ENCODE measurements at places on chromosomes 4 and X. TPM values are rescaled to one million over a fixed set of nuclear protein-coding genes. Genes with fewer than 3 reads are reported as not detected.

GRCh38 chr4:133150486-133151340 is 1.6 kb downstream of the PCDH10 start:
- no peaks in the 10 kb centered on the region for H3K36me3 ChIP-seq
- peak overlapping the region; percentile 48 for H3K4me3 ChIP-seq
- H3K27me3 ChIP-seq, result peaks cover 69% of the 10 kb centered on the region
- H3K4me1 ChIP-seq, result no peaks in the 10 kb centered on the region

DNA sequence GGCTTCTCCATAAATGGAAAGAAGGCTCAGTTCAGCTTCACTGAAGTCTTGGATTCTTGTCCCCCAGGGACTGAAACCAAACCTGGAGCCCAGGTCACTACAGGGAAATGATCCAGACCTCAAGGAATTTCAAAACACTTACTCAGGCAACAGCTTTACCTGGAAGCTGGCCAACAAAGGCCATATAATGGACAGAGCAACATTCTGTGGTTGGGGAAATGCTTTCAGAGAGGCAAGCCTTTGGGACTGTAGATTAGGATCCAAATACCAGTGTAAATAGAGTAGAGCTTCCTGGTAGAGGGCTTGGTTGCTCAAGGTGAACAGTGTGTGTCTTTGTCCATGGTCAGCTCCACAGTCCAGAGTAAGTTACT is 57.0 kb upstream of the PROM1 start:
- H3K4me1 ChIP-seq, result peaks cover 23% of the 10 kb centered on the region
- no peak overlapping the region for H3K4me3 ChIP-seq
- peak; percentile 78 for DNase-seq
- no peaks in the 10 kb centered on the region for H3K27me3 ChIP-seq
- H3K36me3 ChIP-seq, result no peaks in the 10 kb centered on the region

DNA sequence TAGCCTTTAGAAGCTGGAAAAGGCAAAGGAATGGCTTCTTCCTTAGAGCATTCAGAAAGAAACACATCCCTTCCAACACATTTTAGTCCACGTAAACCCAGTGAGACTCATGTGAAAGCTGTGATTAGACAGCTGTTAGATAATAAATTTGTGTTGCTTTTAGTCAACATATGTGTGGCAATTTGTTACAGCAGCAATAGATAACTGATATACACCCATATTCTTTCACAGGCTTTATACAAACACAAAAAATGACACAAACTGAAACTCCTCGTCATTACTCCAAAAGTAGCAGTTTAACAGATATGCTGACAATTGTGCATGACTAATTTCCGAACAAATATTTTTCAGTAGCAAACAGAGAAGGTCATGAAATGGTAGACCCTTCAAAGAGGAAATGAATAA is 65.3 kb downstream of the ANTXR2 start:
- H3K4me1 ChIP-seq, result peaks cover 7% of the 10 kb centered on the region
- DNase-seq, result no peak
- no peaks in the 10 kb centered on the region for H3K27me3 ChIP-seq
- no peak overlapping the region for H3K4me3 ChIP-seq
- no peaks in the 10 kb centered on the region for H3K36me3 ChIP-seq

- no peak overlapping the region for H3K27ac ChIP-seq
- H3K27me3 ChIP-seq, result no peaks in the 10 kb centered on the region
- no peak overlapping the region for H3K4me3 ChIP-seq
These were observed 246.7 kb downstream of the DHX15 start for GRCh38 chr4:24337451-24338190.

Gene CLCN3
- polyA plus RNA-seq, result 11.0 TPM

GRCh38 chr4:111934314-111934713 is 210.9 kb upstream of the FAM241A start:
- no peak for DNase-seq
- no peaks in the 10 kb centered on the region for H3K27me3 ChIP-seq
- H3K36me3 ChIP-seq, result no peaks in the 10 kb centered on the region
- no peak overlapping the region for H3K27ac ChIP-seq
- no peaks in the 10 kb centered on the region for H3K4me1 ChIP-seq

DNA sequence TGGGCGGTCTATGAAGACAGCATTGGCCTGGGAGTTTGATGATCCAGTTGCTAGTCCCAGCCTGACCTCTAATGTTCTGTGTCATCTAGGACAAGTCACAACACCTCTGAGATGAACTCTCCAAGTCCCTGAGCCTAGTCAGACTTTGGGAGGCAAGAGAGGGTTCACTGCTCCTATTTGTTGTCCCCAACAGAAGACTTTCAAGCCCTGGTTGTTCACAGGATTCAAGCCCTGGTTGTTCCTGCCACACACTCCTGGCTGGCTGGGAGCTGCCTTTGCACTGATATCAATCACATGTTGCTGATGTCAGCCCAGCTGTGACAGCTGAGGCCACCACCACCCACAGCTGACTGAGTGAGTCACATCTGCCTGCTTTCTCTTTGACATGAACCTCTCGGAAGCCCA is 253.2 kb upstream of the RASGEF1B start:
- peaks cover 28% of the 10 kb centered on the region for H3K4me1 ChIP-seq
- H3K36me3 ChIP-seq, result no peaks in the 10 kb centered on the region
- no peak overlapping the region for H3K4me3 ChIP-seq
- no peaks in the 10 kb centered on the region for H3K27me3 ChIP-seq

Gene NXF2
- polyA plus RNA-seq, result not detected

GRCh38 chr4:56215141-56215783 is 172.0 kb downstream of the AASDH start:
- DNase-seq, result peak; percentile 41
- peaks cover 16% of the 10 kb centered on the region for H3K4me1 ChIP-seq
- no peak overlapping the region for H3K4me3 ChIP-seq
- no peaks in the 10 kb centered on the region for H3K27me3 ChIP-seq
- peak overlapping the region; percentile 79 for H3K27ac ChIP-seq
- no peaks in the 10 kb centered on the region for H3K36me3 ChIP-seq

Gene MBTPS2
- 9.3 TPM for polyA plus RNA-seq

Gene GLRA3
- polyA plus RNA-seq, result not detected

DNA sequence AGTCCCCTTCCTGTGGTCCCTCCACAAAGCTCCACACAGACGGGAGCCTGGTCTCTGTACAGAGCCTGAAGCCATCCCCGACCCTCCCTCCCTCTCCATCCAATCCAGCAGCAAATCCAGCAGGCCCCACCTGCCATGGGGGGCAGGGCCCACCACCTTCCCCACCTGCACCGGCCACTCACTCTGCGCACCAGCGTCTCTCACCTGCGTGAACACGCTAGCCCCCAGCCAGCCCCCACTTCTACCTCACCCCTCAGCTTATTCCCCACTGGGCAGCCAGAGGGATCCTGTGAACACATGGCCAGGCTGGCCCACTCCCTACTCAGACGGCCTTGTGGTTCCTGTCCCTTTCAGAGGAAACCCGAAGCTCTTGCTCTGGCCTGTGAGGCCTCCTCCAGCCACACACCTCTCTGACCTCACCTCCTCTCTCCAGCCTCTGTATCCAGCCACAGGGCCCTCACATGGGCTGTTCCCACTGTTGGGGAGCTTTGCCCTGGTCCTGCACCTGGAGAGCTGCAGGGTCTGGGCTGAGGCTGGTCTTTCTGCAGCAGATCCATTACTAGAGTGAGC is 70.9 kb downstream of the WFS1 start:
- no peaks in the 10 kb centered on the region for H3K36me3 ChIP-seq
- DNase-seq, result no peak
- no peaks in the 10 kb centered on the region for H3K4me1 ChIP-seq
- H3K27me3 ChIP-seq, result peaks cover 7% of the 10 kb centered on the region
- no peak overlapping the region for H3K27ac ChIP-seq
- H3K4me3 ChIP-seq, result no peak overlapping the region

Gene NPY1R
- polyA plus RNA-seq, result 1.1 TPM

Gene ADAM29
- polyA plus RNA-seq, result not detected

DNA sequence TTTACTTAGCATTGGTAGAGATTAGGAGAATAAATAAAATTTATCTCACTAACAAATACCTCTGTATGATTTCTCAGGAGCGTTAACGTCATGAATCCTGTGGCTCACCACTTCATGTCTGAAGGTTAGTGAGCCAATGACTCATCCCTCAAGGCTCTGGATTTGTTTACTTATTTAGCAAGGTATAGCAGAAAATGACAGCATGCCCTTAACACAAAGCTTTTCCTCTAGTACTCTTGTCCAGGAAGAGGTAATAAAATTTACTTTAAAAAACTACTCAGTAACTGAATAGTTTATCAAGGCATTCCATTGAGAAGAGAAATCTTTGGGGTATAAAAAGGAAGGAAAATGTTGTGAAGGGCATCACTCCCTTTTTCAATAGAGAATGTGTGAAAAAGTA is 823.8 kb downstream of the CCSER1 start:
- DNase-seq, result peak; percentile 81
- no peaks in the 10 kb centered on the region for H3K36me3 ChIP-seq
- peak overlapping the region; percentile 81 for H3K27ac ChIP-seq
- no peak overlapping the region for H3K4me3 ChIP-seq

DNA sequence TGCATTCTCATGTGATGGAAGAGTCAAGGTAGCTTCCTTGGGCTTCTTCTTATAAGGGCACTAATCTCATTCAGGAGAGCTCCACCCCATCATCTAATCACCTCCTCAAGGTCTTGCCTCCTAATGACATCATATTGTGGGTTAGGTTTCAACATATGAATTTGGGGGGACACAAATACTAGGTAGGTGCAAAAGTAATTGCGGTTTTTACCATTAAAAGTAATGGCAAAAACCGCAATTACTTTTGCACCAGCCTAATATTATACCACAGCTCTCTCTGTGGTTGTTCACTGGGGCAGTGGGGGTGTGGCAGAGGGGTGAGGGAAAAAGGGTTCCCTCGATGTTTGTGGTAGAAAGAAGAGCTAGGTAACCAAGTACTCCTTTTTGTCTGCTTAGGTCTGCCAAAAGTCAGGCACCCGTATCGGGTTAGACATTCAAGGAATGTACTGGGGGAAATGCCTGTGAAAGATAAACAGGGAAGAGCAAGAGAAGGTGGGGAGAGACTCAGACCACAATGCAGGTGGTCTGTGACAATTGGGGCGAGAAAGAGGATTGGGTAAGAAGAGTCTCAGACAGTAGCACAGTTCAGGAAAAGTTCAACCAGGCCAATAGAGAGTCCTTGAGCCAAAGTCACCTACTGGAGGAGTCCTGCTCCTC is 78.9 kb upstream of the MTM1 start:
- H3K4me1 ChIP-seq, result no peaks in the 10 kb centered on the region
- DNase-seq, result no peak
- H3K27ac ChIP-seq, result no peak overlapping the region
- H3K36me3 ChIP-seq, result no peaks in the 10 kb centered on the region
- no peaks in the 10 kb centered on the region for H3K27me3 ChIP-seq

- H3K27ac ChIP-seq, result peak overlapping the region; percentile 39
- H3K4me3 ChIP-seq, result no peak overlapping the region
- H3K27me3 ChIP-seq, result no peaks in the 10 kb centered on the region
- H3K36me3 ChIP-seq, result no peaks in the 10 kb centered on the region
- DNase-seq, result peak; percentile 6
These were observed 1064.0 kb upstream of the SLIT2 start for GRCh38 chr4:19187691-19188090.

DNA sequence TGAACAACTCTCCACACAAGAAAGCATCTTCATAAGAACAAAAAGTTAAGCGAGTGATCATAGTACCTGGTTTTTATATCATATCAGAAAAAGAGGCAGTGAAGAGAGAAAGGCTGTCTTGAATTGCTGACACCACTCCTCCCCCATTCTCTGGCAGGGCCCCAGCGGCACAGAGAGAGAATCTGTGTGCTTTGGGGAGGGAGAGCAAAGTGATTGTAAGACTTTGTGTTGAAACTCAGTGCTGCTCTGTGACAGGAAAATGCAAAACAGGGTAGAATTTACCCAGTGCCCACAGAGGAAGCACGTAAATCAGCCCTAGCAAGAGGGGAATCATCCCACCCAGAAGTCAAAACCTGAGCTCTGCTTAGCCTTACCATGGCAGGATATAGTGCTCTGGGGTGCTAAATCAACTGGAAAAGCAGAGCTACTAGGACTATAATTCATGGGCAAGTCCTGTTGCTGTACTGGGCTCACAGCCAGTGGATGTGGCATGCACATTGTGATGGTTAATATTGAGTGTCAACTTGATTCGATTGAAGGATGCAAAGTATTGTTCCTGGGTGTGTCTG is 174.6 kb downstream of the PRR32 start:
- no peak for DNase-seq
- no peak overlapping the region for H3K27ac ChIP-seq
- H3K4me3 ChIP-seq, result no peak overlapping the region
- no peaks in the 10 kb centered on the region for H3K27me3 ChIP-seq

Measured in hepatocyte (in vitro differentiated cells).